Amniotic stem cell (primary cell): ENCODE measurements at places on chromosomes 1 and 21.

DNA sequence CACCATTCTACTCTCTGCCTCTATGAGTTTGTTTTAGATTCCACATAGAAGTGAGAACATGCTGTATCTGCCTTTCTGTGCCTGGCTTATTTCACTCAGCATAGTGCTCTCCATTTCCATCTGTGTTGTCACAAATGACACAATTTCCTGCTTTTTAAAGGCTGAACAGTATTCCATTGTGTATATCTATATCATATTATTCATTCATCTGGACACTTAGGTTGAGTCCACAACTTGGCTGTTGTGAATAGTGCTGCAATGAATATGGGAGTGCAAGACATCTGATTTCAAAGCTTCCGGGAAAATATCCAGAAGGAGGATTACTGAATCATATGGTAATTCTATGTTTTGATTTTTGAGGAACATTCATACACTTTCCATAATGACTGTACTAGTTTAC, 20.1 kb upstream of the DONSON start:
- DNase-seq = no peak

- no peak for DNase-seq
These were observed 4.0 kb downstream of the ACTL8 start for GRCh38 chr1:17759114-17759513.

DNA sequence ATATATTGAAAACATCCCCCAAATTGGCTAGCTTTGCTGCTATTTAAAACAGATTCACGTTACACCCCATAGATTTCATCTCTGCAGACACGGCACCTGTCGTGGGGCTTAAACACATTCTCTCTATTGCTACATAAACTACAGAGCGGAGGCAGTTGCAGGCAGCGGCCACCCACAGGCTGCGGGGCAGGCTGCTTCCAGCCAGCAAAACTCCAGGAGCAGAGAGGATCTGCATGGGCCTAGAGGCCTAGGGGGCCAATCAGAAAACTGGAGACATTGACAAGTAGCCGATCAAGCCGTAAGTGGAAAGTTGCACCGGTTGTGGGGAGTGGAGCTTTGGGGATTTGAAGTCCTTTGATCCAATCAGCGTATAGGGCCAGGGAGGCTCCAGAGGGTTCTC, 129.0 kb upstream of the KLHDC7A start:
- no peak for DNase-seq

GRCh38 chr1:184648160-184648855, 106.3 kb downstream of the EDEM3 start:
- DNase-seq = no peak

- no peak for DNase-seq
These were observed 19.3 kb downstream of the GRHL3 start for GRCh38 chr1:24338447-24338846.
